ENCODE measurements at places on chromosomes 7 and 10. TPM values are rescaled to one million over a fixed set of nuclear protein-coding genes. Genes with fewer than 3 reads are reported as not detected.

- no peak for DNase-seq
Measured at GRCh38 chr10:47354165-47354564, 6.0 kb downstream of the RBP3 start.

DNA sequence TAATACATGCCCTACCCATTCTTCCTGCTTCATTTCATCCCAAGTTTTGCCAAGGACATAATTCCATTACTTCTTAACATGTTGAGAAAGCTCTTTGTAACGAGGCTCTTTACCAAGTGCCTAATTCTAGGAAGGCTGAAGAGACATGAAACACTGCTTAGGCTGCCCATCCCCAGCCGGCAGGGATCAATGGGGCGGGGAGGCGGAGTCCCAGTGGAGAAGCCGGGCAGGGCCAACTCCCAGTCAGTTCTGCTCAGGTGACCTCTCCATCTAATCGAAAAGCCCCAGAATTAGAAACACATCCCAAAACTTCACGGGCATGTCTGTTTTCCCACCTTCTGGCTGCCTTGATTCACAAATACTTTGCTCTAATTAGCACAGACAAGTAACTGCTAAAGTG lies 89.5 kb upstream of the LYZL1 start:
- no peak for DNase-seq

The NPC1L1 gene
- not detected for total RNA-seq

DNA sequence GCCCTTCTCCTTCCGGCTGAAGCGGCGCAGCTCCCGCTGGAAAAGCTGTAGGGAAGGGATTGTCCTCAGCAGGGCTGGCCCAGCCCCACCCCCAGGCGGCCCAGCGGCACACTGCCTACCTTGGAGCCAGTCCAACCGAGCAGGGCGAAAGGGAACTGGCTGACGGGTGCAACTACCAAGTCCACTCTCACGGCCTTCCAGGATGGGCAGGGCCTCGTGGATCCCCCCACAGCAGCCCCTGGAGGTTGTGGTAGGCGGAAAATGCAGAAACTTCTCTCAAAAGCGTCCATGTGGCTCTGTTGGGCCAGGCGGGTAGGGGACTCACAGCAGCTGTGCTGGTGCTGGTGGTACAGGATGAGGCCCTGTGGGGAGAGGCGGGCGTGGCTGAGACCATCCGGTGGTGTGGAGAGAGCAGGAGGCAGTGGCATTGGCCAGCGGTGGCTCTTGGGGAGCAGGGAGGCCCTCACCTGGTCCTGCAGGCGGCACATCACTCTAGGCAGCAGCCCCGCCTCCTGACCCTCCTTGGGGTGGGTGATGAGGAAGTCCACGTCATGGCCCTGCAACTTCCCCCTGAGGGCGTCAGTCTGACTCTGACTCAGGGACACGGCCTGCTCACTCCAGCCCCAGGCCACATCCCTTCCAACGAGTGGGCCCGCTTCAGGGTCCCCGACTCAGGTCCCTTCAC lies 8.4 kb upstream of the PGAM2 start:
- peak; percentile 59 for DNase-seq

DNA sequence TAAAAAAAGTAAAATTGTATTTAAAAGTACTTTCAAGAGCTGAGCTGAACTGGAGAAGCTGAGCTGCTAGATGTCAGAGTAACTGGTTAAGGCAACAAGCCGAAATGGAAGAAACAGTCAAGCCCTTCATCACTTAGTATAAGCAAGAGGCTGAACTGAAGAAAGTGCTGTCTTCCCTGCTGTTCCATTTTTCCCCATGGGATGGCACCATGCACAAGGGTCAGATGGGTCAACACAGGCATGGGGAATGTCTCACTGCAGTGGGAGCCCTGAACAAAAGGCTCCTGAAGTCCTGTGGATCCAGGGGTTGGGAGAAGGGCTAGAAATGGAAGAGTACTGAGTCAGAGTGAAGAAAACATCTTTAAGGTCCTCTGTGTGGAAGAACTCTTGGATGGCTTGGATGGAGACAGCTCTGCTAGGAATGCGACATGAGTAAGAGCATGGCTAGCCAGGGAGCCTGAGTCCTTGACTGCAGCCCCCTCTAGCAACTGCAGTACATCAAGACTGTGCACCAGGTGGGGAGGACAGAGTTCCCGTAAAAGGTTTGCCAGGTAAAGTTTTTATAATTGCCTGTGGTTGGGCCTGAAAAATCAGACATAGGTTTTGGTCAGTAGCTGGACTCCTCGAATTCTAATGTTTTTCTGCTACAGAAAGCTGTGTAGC lies 348.3 kb downstream of the GPR158 start:
- DNase-seq, result no peak

- no peak for DNase-seq
Measured at GRCh38 chr7:115869190-115869589, 161.4 kb downstream of the TFEC start.

DNA sequence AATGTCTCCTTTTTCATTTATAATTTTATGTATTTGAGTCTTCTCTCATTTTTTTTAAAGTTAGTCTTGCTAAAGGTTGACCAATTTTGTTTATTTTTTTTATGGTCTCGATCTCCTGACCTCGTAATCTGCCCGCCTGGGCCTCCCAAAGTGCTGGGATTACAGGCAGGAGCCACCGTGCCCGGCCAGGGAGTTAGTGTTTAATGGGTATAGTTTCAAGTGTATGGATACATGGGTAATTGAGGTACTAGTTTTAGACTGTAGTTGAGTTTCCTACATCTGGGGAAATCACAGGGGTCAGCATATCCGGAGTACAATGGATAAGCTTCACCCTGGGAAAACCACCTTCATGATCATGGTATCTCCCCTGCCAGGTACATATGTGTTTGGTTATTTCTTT lies 267.3 kb upstream of the KCND2 start:
- no peak for DNase-seq

The LRMDA gene
- total RNA-seq, result 7.2 TPM

The TMEM184A gene
- not detected for total RNA-seq
